ENCODE measurements at places on chromosomes 12 and 14. TPM values are rescaled to one million over a fixed set of nuclear protein-coding genes. Genes with fewer than 3 reads are reported as not detected.

DNA sequence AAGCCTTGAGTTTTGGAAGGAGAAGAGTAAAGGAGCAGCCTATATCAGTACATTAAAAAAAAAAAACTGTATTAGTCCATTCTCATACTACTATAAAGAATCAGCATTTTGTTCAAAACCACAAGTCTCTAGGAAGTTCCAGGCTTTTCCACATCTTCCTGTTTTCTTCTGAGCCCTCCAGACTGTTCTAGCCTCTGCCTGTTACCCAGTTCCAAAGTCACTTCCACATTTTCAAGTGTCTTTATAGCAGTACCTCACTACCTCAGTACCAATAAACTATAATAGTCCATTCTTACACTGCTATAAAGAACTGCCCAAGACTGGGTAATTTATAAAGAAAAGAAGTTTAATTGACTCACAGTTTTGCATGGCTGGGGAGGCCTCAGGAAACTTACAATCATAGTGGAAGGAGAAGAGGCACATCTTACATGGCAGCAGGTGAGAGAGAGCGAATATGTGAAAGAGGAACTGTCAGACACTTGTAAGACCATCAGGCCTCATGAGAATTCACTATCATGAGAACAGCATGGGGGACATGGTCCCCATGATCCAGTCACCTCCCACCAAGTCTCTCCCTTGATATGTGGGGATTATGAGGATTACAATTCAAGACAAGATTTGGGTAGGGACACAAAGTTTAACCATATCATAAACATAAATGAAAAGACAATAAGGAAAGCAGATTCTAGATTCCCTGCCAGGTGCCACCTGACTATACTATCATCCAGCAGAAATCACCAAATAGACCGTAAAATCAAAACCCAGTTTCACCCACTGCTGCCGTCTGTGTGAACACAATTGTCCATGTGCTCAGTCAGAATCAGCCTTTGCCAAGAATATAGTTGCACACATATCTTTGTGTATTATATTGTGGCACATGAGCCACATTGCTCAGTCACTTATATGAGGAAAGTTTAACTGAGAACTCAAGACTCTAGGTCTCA is 27.8 kb downstream of the TOGARAM1 start:
- no peak for DNase-seq

DNA sequence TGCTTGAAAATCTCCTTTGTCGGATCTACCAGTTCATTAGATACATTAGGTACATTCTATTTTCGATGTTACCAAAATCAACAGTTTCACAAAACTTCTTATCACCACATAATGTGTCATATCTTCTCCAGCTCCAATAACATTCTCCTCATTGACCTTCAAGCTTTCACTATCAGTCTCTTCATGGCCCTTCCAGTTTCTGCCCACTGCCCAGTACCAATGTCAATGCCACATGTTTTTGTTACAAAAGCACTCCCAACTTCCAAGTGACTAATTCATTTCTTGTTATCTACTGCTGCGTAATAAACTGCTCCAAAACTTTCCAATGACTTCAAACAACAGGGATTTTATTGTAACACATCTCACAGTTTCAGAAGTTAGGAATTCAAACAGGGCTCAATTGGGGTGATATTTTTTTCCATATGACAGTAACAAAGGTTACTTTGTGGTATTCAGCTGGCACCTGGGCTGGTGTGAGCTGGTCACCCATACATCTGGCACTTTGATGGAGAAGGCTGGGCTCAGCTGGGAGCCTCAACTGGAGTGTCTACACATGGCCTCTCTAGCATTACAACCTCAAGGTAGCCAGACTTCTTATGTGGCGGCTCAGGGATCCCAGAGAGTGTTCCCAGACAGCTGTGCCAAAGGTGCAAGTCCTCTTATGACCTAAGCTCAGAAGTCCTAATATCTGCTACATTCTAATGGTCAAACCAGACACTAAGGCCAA is 6.1 kb downstream of the OR5AU1 start:
- DNase-seq = no peak

DNA sequence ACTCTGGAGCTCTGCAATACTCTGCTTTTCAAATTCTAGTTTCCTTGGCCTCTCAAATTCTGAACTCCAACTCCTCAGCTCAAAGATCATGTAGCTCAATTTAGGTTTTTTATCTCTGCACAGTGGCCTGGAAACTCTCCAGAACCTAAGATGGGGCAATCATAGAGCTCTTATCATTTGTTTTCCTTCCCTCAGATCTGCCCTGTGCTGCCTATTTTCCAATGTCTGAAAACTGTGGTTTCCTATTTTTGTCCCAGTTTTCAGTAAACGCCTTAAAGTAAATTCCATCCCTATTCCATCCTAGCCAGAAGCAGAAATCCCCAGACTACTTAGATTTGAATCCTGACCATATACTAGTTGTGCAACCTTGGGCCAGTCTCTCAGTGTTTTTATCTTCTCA is 73.2 kb downstream of the CEP83 start:
- no peak for DNase-seq

GRCh38 chr14:72553161-72553560 is 340.7 kb downstream of the DPF3 start:
- DNase-seq = no peak

- no peak for DNase-seq
These were observed 3.6 kb upstream of the BRMS1L start for GRCh38 chr14:35822501-35822900.

DNA sequence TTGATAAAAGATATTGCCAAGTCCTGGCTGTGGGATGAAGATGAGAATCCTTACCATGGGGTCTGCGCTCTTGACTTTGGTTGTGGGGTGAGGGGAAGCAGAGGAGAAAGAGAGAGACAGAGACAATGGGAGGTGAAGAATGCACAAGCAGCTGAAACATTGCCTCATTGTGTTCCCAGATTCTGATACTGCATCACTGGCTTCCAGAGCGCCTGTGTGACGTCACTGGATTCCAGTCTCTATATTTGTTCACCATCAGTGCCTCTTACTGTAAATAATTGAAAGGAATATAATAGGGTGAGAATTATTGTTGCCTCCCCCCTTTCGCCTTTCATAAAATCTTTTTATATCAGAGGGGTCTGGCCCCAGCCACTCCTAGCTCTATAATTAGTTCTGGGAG is 188.9 kb upstream of the NTF3 start:
- no peak for DNase-seq

- DNase-seq = peak; percentile 89
These were observed 27.1 kb downstream of the DAD1 start for GRCh38 chr14:22561661-22562579.

- DNase-seq = no peak
These were observed 39.9 kb upstream of the GPR132 start for GRCh38 chr14:105105158-105105557.

DNA sequence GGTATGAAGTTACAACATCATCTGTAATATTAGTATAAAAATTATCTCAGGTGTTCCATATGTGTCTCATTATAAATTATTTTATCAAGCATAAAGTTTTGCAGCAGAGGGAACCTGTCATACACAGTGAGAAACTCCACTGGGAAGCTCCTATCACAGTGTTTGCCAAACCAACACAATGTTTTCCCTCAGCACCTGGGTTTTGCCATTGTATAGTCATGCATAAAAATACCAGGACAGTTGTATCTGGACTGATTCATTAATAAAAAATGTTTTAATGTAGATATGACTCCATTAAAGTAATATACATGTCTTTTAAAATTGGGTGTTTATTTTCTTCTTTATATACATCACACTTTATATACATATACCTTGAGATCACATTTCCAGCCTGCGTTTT is 56.6 kb downstream of the METTL25 start:
- no peak for DNase-seq

DNA sequence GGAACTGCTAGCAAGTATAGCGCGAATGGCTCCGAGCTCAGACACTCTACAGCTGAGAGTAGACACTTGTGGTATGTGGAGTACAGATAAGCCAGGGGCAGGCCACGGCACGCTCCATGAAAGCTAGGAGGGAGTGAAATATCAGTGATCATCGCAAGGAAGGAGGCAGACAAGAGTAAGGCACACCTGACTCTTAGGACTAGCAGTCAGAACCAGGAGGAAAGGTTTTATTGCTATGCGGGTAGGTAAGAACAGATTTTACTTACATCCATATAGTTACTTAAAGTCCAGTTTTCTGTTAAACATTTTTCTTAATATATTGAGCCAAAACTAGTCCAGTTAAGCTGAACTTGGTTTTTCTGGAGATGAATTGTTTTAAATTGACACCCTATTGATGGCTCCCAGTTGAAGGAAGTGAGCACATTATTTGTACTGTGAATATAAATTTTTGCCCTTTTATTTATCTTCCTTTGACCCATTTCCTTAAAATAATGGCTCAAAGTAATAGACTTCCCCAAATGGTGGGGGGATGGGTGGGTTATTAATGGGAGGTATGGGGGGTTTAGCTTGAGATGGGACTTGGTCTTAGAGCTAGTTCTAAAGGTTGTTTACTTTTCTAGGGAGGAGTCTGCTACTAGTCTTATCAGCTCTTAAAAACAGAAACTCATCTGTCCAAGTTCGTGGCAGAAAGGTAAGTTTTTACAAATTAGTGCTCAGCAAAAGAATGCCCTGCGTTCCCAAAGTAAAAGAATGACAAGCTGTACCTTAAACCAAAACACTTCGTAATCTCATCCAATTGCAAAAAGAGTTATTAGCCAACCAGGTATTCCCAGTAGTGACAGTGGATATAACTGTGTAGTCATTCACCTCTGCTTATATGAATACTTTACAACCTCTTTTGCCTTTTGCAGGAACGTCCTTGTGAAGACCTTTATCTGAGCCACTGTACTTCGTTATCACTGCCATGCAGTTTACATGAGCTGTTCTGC is 5.8 kb downstream of the HNRNPA1 start:
- no peak for DNase-seq

GRCh38 chr14:27688841-27689444 is 1077.6 kb upstream of the FOXG1 start:
- DNase-seq = no peak

- no peak for DNase-seq
These were observed 44.6 kb downstream of the DCAF5 start for GRCh38 chr14:69108358-69108757.

GRCh38 chr12:94532490-94533422 is 73.1 kb upstream of the CEP83 start:
- peak; percentile 71 for DNase-seq

DNA sequence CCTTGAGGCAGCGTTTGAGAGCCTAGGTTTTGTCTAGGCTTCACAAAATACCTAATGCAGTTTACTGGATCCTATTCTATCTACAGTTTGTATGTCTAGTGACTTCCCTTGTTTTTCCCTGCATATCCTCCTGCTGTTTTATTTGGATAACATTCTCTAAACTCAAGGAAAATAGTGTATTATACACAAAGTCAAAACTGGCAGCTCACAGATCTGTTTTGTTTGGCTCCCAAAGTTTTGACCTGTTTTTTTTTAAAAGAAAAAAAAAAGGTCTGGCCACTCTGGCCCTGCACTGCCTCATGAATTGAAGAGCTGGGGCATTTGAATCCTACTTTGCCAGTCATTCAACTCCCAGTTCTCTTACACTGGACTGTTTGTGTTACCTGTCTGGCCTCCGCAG is 155.3 kb downstream of the KICS2 start:
- DNase-seq = no peak

DNA sequence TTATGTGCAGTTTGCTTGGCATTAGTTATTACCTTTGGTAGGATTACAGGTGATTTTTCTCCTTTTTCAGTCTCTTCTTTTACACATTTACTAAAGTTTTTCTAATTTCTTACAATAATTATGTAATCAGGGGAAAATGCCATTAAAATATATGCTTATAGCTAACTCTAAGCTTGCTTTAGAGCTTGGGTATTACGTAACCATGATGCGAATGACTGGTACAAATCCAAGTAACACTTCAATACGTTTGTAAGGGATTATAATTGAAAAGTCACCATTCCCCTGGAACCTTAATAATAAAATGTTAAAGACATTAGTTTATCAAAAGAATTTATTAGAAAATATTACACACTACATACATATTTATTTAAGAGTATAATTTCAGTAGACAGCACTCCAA is 71.6 kb downstream of the SCAF11 start:
- no peak for DNase-seq

The OR6C65 gene
- not detected for total RNA-seq

The HOXC5 gene
- total RNA-seq = not detected

The RPL10L gene
- total RNA-seq = not detected

The CLEC7A gene
- total RNA-seq = not detected

The KLRG1 gene
- 3.0 TPM for total RNA-seq
